NCI-H1105 treated with DMSO at 0.1 percent for 48 hours (cell line): ENCODE measurements at places on chromosomes 11 and 22.

- DNase-seq: no peak
Observed at GRCh38 chr11:58188770-58189169, at the start of gene OR9Q2. Gene OR9Q2 (plus strand): TSS chr11:58189070. CDS start chr11:58190491, 1,421 bp downstream.

DNA sequence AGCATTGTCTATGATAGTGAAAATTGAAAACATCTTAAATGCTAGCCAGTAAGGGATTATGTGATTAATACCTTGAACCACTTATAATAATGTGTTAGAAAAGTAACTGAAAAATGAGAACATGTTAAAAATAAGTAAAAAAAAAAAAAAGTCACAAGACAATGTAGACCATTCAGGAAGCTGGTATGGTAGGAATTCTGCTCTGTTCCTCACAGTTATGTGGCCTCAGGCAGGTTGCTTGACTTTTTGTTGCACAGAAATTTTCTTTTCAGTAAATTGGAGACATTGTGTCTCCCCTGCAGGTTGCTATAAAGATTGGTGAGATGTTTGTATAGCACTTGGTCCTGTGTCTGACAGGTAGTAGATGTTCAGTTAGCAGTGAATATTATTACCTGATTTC, 17.3 kb upstream of the PLET1 start:
- no peak for DNase-seq

GRCh38 chr22:46139895-46140350, 10.4 kb upstream of the PPARA start:
- DNase-seq: no peak

- DNase-seq: no peak
Observed at GRCh38 chr11:117225553-117226170, 6.2 kb downstream of the PCSK7 start.

DNA sequence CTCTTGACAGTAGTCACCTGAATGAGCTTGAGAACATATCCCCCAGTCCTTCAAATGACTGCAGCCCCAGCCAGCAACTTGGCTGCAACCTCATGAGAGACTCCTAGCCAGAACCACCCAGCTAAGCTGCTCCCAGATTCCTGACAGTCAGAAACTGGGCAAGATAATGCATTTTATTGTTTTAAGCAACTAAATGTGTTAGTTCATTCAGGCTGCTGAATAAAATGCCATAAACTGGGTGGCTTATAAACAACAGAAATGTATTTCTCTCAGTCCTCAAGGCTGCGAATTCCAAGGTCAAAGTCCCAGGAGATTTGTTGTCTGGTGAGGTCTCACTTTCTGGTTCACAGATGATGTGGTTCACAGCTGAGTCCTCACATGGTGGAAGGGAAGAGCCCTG, 5.8 kb upstream of the PAMR1 start:
- DNase-seq: no peak

DNA sequence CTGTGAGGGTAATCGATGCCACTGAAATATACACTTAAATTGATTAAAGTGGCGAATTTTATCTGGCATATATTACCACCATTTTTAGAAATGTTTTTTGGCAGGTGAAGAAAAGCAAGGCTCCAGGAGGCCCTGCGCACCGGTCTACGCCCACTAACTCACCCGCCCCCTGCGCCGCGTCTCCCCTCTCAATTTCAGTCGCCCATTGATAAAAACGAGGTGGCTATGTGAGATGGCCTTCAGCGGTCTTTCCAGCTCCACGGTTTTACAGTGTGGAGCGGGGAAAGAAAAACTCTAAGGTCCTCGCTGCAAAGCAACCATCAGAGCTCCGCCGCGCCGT, 602 bp upstream of the AQP11 start:
- no peak for DNase-seq

DNA sequence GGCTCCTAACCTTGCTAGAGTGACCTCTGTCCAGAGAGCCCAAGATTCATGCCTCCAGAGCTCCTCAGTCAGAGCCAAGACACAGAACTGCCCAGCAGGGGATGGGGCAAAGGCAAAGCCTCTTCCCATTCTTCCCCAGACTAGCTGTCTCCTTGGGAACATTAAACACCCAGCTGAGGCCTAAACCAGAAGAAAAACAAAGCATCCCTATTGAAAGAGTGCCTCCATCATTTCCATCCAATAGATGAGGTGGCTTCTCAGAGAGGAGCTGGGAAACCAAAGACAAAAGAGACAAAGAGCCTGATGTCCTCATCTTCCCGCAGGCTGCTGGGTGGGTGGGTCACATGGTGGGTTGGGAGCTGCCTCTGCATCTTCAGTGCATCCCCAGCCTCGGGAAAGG, 37.4 kb downstream of the COMMD9 start:
- DNase-seq: no peak

GRCh38 chr11:5923427-5923776, 18.6 kb upstream of the OR56A3 start:
- no peak for DNase-seq

DNA sequence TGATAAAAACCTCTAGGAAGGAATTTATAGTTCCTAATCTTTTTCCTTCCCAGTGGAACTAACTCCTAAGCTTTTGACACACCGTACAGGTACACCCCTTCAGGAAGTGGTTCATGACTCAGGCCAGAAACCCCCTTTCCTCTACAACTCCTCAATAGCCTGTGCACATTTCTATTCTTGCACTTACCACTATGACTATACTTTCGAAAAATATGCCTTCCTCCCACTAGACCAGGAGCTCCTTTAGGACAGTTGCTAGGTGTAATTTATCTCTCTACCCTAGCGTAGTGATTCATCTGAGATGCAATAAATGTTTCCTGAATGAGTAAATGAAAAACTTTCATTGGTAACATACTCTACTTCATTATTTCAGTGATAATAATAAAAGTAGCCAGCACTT, 14.5 kb downstream of the MAP6 start:
- no peak for DNase-seq

DNA sequence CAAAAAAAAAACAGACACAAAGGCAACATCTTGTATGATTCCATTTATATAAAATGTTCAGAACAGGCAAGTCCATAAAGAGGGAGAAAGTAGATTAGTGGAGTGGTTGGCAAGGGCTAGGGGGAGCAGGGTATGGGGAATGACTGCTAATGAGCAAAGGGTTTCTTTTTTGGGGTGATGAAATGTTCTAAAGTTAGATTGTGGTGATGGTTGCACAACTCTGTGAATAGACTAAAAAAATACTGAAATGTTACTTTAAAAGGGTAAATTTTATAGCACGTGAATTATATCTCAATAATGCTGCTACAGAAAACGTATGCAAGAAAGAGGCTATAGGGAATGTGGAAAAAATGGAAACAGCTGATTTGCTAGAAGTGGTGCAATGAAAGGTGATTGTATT, 155.1 kb downstream of the TENM4 start:
- DNase-seq: no peak

DNA sequence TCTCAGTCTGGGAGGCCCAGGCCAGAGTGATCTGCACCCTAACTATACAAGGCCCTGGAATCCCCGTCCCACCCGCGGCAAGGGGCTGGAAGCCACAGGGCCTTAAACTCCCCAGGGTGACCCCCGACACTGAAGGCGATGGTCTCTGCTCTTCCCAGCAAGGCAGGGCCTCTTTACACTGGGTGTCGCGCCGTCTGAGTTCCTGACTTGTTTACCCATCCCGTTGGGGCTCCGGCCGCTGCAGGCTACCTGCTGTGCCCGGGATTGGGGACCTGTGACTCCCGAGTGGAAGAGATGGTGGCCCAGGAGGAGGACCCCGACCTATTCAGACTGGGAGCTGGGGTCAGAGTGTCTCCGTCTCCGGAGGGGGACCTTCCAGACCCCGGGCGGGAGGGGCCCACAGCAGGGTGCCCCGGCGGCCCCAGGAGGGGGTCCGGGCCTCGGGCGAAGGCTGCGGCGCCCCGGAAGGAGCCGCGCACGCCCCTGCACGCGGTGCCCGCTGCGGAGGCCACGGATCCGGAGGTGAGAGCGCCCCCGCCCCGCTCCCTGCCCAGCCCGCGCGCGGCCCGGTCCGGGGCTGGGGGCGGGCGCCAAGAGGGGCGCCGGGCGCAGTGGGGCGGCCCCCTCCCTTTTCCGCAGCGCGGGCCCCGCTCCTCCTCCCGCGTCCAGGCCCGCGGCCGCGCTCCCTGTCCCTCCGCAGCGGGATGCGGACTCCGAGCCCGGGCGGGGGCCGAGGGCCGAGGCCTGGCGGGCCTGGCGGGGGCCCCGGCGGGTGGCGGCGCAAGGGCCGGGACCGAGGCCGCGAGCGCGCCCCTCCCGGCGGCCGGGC, 560 bp upstream of the MPPED1 start:
- DNase-seq: no peak

DNA sequence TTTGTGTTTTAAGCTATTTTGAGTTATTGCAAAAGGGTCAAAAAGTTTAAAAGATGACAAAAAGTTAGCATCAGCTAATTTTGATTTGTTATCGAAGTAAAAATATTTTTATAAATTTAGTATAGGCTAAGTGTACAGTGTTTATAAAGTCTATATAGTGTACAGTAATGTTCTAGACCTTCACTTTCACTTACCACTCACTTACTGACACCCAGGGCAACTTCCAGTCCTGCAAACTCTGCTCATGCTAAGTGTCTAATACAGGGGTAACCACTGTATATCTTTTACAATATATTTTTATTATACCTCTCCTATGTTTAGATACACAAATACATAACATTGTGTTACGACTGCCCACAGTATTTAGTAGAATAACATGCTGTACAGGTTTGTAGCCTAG, 59.7 kb downstream of the PDGFD start:
- no peak for DNase-seq
